MCF 10A (cell line): ENCODE measurements at places on chromosomes 5 and 9. TPM values are rescaled to one million over a fixed set of nuclear protein-coding genes. Genes with fewer than 3 reads are reported as not detected.

Gene CCNJL
- 3.5 and 3.6 TPM in 2 replicates for total RNA-seq

Gene SLC36A3
- total RNA-seq: not detected in 2 replicates

Gene LCN15
- not detected in 2 replicates for total RNA-seq

Gene FREM1
- total RNA-seq: not detected in 2 replicates

Gene MRPL50
- total RNA-seq: 15.4 and 16.9 TPM in 2 replicates

Gene DAB2
- 0.68 and 2.1 TPM in 2 replicates for total RNA-seq
